ENCODE measurements at places on chromosomes 1 and 21. TPM values are rescaled to one million over a fixed set of nuclear protein-coding genes. Genes with fewer than 3 reads are reported as not detected.
A peak's percentile ranks its signal among the peaks of the same experiment; 100 is the strongest.

DNA sequence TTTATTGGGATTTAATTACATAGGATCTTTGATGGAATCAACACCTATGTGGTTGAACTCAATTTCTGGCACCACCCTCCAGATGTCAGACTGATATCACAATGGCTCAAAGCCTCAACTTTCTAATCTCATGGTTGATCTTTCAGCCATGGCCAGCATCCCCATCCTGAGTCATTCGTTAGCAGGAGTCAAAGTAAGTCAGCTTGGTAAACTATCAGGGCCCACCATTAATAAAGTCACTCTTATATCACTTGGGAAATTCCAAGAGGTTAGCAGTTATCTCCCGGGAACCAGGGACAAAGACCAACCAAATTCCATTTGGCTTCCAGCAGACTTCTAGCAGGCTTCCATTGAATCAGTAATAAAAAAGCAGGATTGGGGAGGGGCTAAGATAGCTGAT lies 50.7 kb upstream of the TNFSF4 start:
- peak; percentile 87 for DNase-seq

DNA sequence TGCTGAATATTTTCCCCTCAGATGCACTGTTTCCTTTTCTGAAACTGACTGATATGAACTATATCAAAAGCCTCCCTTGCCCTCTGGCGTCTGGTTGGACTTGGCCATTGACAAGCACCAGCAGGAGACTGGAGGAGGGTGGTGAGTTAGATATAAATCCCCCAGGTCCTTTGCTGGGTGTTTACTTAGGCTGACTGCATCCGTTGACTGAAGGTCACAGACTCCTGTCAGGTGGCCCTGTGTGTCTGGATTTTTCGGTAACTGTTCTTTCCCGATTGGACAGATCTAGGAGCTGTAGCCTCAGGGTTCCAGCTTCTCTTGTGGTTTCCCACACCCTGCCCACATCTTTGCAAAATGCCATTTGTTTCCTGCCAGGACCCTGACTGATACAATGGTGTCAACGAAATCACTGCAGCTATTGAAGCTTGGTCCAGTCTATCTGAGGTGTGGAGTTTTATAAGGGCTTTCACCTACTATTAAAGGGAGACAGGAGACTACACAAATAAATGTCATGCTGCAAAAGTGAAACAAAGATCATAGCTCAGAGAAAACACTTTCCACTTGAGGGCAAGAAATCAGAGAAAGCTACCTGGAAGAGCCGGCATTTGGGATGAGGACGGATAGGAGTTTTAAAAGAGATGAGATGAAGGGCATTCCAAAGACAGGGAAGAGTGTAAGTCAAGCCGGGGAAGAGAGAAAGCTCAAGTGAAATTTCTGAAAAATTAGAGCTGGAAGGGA lies 1.5 kb upstream of the MAGI3 start:
- peak; percentile 90 for DNase-seq

GRCh38 chr1:166233750-166234366 lies 67.1 kb upstream of the FAM78B start:
- no peak for DNase-seq

The UBL4B gene
- not detected for total RNA-seq

The E2F2 gene
- total RNA-seq: 2.8 TPM
